ENCODE measurements at places on chromosomes 3 and 15.

DNA sequence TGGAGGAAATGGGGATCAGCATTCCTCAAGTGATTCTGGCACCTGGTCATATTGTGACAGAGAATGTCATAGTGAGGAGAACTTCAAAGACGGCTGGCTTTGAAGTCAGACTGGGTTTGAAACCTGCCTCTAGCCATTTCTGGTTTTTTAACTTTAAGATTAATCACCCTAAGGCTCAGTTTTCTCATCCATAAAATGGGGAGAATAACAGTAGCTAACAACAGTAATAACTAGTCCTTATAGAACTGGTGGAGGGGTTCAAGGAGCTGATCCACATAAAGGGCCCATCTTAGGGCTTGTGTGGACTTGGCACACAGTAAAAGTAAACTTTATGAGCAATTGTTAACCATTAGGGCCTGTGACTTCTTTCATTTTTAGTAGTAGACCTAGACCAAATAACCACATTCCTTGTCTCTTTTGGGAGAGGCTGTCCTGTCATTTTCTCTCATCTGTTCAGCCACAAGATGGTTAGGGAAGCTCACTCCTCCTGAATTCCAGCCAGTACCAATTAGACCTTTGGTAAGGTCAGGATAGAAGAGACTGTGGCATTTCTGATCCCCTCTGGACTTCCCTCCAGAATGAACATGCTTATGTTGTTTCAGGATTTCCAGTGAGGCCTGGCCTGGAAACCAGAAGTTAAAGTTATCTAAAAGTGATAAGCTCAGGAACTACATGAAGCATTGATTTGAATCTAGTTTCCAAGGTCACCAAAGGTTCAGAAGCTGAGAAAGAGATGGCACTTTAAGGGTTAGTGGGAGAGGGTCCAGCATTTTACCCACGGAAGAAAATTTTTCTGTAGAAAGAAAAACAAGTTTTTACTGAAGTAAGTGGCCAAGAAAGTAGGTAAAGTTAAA lies 159.3 kb upstream of the DPH6 start:
- DNase-seq, result no peak

DNA sequence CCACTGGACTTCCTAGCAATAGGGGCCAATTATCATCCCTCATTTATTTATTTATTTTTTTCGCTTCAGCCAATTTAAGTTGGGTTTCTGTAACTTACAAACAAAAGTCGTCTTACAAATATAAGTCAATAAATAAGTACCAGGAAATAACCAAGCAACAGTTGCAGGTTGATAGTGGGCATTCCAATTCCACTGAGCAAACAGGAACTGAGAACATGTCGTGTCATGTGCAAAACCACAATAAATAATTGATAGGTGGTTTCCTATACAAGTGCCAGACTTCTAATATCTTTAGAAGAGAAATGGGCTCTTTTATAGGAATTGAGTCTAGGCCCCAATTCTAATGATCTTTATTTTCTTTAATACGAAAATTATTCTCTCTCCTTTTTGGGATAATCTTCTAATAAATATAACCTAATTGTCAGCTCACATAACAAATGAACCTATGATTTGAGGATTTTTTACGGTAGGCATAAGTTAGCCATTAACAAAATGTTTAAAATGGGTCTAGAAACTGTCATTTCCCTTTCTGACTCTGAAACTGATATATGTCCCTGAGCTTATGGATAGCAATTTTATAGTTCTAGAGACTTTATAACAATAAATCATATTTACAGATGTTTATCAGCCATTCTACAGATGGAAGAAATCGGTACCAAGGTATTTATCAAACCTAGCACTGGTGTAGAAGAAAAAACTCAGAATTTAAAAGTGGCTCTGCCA lies 571.8 kb downstream of the FOXP1 start:
- no peak for DNase-seq

DNA sequence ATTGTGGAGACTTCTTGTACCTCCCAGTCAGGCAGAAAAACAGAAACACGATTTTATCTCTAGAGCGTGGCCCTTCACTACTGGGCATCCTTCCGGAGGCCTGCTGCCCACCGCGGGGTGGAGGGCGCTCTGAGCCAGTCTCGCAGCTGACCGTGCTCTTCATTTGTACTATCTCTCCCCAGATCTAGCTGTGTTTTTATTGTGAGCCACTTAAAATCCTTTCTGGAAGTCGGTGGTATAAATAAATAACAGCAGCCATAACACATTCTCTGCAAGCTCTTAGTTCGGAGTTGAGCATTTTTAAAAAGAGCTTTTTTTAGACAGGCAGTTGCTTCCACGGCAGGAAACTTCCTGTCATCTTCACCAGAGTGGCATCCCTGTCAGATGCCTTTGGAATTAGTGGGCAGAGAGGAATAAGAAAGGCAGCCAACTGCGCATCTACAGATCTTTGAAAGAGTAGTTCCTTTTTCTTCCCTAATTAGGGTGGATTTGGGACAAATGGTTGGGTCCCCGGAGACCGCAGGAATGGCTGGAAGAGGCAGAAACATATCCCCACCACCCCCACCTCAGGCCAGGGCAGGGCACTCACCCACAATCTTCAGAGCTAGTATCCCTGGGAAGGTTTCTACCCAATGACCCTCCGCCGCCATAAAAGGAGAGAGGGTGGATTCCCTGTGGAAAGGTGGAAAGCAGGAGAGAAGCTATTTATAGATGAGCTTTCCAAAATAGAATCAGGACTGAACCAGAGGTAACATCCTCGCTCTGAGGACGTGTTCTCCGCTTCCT lies 91.1 kb downstream of the TOP2B start:
- no peak for DNase-seq

DNA sequence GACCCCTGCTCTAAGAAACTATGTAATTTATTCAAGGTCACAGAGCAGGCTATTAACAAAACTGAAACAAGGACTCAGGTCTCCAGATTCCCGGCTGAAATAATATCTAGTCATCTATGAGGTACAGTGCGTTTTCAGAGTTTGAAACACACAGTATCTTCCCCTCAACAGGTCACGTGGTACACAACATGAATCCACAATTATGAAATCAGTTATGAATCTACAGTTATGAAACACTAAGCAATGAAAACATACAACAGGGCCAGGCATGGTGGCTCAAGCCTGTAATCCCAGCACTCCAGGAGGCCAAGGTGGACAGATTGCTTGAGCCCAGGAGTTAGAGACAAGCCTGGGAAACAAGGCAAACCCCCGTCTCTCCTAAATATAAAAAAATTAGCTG lies 72.7 kb downstream of the FSIP1 start:
- no peak for DNase-seq

GRCh38 chr3:55329849-55330248 lies 157.3 kb downstream of the WNT5A start:
- no peak for DNase-seq

DNA sequence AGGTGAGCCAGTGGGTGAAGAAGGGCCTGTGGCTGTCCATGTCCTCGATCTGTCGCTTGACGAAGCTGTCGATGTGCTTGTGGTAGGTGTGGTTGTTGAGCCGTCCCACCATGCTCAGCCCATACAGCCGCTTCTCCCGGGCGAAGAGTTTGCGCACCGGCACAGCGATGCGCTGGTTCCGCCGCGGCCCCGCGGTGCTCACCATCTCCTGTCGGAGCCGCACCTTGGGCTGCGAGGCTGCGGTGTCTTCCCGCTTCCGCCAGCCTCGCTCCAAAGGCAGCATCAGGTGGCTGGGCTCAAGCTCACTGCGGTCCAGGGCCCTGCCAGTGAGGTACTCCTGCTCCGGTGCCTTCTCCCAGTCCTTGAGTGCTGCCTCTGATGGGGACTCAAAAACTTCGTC lies 34.0 kb upstream of the GRIP2 start:
- DNase-seq, result no peak

- DNase-seq, result peak; percentile 86
Observed at GRCh38 chr3:132029182-132029902, 5.5 kb downstream of the CPNE4 start.

All from left ventricle myocardium superior (tissue), 1 donor.